Ureter (tissue), 1 donor: ENCODE measurements at places on chromosomes 11 and 22.

- DNase-seq = no peak
These were observed 50.6 kb upstream of the DEUP1 start for GRCh38 chr11:93279851-93280347.

GRCh38 chr11:115776916-115777315 is 272.7 kb upstream of the CADM1 start:
- no peak for DNase-seq

DNA sequence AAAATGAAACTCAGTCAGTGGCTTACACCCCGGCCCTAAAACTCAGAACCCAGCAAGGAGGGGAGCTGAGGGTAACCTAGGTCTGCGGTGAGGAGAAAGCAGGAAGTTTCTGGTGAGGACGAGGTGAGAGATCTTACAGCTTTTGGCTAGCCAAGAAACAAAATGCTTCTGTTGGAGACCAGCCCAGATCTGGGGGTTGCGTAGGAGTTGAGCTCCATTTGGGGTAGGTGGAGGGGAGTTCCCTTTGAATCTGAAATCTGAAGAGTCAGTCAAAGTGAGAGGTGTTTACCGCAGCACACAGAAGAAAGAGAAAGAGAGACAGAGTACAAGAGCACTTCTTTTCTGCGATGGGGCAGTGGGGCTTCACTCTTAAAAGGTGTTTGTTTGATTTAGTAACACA is 29.6 kb downstream of the EHF start:
- no peak for DNase-seq

GRCh38 chr22:48805516-48805915 is 1022.2 kb downstream of the BRD1 start:
- DNase-seq = no peak
